ENCODE measurements at places on chromosomes 1 and 21. TPM values are rescaled to one million over a fixed set of nuclear protein-coding genes. Genes with fewer than 3 reads are reported as not detected.

- no peak overlapping the region for H3K4me3 ChIP-seq
- no peak for DNase-seq
- H3K4me1 ChIP-seq, result peaks cover 31% of the 10 kb centered on the region
- H3K36me3 ChIP-seq, result peaks cover 16% of the 10 kb centered on the region
- H3K27ac ChIP-seq, result no peak overlapping the region
Observed at GRCh38 chr21:36388835-36389234, 3.6 kb downstream of the CHAF1B start.

DNA sequence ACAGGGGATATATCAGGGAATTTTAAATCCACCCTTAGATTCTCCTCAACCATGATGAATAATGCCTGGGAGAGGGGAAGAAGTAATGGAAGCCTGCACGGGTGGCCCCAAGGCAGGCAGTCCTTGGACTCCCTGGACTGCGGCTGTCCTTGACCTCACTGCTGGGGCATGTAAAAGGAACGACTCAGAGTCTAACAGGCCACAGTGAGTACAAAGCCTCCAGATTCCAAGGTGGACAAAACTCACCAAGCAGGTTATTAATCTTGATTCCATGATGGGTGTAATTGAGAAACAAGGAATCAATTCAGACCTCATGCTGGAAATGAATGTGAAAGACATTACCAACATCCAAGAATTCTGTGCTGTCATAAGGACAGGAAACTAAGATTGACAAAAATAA lies 13.0 kb upstream of the ARHGAP29 start:
- peaks cover 40% of the 10 kb centered on the region for H3K27me3 ChIP-seq
- peaks cover 5% of the 10 kb centered on the region for H3K36me3 ChIP-seq
- peaks cover 12% of the 10 kb centered on the region for H3K4me1 ChIP-seq

DNA sequence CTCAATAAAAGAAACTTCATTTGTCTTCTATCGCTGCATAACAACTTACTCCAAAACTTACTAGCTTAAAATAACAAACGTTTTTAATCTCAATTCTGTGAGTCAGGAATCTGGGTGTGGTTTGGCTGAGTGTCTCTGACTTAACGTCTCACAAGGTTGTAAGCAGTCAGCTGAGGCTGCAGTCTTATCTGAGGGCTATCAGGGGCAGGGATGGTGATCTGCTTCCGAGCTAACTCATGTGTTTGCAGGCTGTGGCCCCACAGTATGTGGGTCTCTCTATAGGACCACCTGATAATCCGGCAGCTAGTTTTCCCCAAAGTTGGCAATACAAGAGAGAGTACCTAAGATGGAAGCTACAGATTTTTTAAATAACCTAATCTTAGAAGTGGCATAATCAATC lies 234.2 kb upstream of the FGGY start:
- peak overlapping the region; percentile 90 for H3K27ac ChIP-seq
- no peaks in the 10 kb centered on the region for H3K36me3 ChIP-seq
- no peak for DNase-seq

DNA sequence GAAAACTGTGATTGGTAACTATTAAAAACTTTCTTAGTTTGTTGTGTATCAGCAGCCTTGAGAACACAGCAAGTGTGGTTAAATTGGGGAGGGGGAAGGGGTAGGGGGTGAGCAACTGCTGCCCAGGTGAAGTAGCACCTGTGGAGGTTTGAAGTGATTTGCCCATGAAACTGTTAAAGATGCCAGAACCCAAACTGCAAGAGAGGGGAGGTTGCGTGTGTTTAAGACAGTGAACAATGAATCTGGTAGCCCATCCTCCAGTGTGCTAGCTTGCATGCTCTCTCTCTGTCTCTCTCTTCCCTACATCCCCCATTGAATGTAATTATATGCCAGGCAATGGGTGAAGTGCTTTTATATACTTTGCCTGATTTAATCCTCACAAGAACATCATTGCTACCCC lies 154.7 kb downstream of the RUNX1 start:
- H3K4me3 ChIP-seq, result no peak overlapping the region
- H3K36me3 ChIP-seq, result peaks cover 10% of the 10 kb centered on the region
- peaks cover 66% of the 10 kb centered on the region for H3K4me1 ChIP-seq
- DNase-seq, result no peak

- H3K4me1 ChIP-seq, result no peaks in the 10 kb centered on the region
- H3K27me3 ChIP-seq, result no peaks in the 10 kb centered on the region
- DNase-seq, result no peak
- H3K4me3 ChIP-seq, result no peak overlapping the region
- H3K27ac ChIP-seq, result no peak overlapping the region
- H3K36me3 ChIP-seq, result no peaks in the 10 kb centered on the region
Observed at GRCh38 chr1:107653765-107654164, 311.2 kb downstream of the VAV3 start.

DNA sequence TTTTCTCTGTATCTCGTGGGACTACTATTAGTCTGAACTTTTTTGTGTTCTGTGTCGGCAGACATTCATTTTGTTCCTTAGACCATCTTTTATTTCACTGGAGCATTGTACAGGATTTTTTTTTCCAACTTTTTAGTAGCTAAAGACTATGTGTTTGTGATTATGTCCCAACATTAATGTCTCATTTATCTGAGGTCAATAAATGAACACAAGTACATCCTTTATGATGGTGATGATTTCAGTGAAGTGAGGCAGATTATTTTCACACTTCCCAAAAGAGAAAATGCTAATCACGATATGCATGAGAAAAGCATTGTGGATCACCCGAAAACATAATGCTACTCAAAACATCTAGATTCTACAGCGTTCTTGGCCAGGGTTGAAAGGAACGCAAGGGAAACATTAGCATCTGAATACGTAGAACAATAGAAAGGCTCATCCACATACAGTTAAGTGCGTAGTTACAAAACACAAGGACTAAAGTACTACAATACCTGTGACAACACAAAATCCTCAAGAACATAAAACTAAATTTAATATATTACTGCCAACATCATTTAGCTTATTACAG lies 981.7 kb upstream of the NCAM2 start:
- no peaks in the 10 kb centered on the region for H3K4me1 ChIP-seq
- H3K36me3 ChIP-seq, result no peaks in the 10 kb centered on the region
- DNase-seq, result no peak
- H3K27me3 ChIP-seq, result no peaks in the 10 kb centered on the region
- H3K27ac ChIP-seq, result no peak overlapping the region

DNA sequence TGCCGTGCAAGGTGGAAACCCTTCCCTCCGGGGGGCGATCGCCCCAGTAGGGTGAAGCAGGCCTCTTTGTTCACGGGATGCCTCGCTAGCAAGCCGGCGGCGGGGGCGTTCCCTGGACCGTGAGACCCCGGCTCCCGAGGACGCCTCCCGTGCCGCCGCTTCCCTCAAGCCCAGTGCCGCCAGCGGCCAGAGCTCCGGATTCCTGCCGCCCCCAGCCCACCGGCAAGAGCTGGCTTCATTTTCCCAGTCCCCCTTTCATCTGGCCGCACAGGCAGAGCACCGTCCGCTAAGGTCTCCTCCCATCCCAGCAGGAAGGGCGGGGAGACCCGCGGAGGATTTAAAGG lies 16.3 kb downstream of the IER5 start:
- H3K4me1 ChIP-seq, result peaks cover 66% of the 10 kb centered on the region
- peak; percentile 51 for DNase-seq
- H3K4me3 ChIP-seq, result peak overlapping the region; percentile 88
- peaks cover 32% of the 10 kb centered on the region for H3K27me3 ChIP-seq
- H3K36me3 ChIP-seq, result peaks cover 3% of the 10 kb centered on the region
- H3K27ac ChIP-seq, result no peak overlapping the region

- no peak for DNase-seq
- H3K27me3 ChIP-seq, result no peaks in the 10 kb centered on the region
- no peak overlapping the region for H3K4me3 ChIP-seq
- H3K27ac ChIP-seq, result no peak overlapping the region
- no peaks in the 10 kb centered on the region for H3K4me1 ChIP-seq
Observed at GRCh38 chr21:27077501-27077900, 110.6 kb upstream of the ADAMTS5 start.

- peak overlapping the region; percentile 96 for H3K4me3 ChIP-seq
- H3K36me3 ChIP-seq, result no peaks in the 10 kb centered on the region
- no peaks in the 10 kb centered on the region for H3K27me3 ChIP-seq
- H3K4me1 ChIP-seq, result peaks cover 63% of the 10 kb centered on the region
- H3K27ac ChIP-seq, result peak overlapping the region; percentile 90
Observed at GRCh38 chr1:40708750-40709099, 17.2 kb downstream of the NFYC start.

GRCh38 chr21:24179110-24179509 lies 1428.2 kb downstream of the MRPL39 start:
- no peak overlapping the region for H3K27ac ChIP-seq
- DNase-seq, result no peak
- H3K4me1 ChIP-seq, result no peaks in the 10 kb centered on the region
- H3K27me3 ChIP-seq, result no peaks in the 10 kb centered on the region
- no peak overlapping the region for H3K4me3 ChIP-seq

- no peak overlapping the region for H3K27ac ChIP-seq
- peak; percentile 23 for DNase-seq
- H3K4me3 ChIP-seq, result peak overlapping the region; percentile 57
- no peaks in the 10 kb centered on the region for H3K36me3 ChIP-seq
- H3K4me1 ChIP-seq, result peaks cover 5% of the 10 kb centered on the region
Observed at GRCh38 chr1:248243204-248243603, 12.0 kb downstream of the OR2M4 start.

DNA sequence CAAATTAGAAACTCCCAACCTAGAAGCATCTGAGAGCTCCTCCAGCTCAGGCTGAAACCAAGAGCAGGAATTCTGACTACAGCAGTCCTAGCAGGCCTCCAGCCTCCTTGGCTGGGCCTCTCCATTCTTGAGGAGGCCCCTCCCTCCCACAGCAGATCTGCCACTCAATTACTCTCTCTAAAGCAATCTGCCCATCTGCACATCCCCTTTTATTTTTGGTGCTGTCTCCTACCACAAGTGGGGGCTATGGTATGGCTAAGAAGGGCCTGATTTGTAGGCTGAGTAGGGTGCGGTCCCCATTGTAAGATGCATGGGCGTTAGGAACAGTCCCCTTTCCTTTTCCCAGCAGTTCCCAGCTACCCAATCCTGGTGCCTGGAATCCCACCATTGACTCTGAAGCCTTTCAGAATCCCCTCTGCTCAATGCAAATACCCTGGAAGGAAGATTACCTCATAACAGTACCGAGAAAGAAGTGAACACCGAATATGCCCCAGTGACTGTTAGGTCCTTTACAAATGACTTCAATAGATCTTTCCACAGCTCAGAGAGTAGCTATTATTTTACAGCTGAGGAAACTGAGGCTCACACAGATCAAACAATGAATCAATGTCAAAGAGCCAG lies 11.6 kb upstream of the TTC39A start:
- DNase-seq, result no peak
- no peak overlapping the region for H3K4me3 ChIP-seq
- H3K4me1 ChIP-seq, result peaks cover 8% of the 10 kb centered on the region
- no peak overlapping the region for H3K27ac ChIP-seq
- H3K27me3 ChIP-seq, result peaks cover 58% of the 10 kb centered on the region
- no peaks in the 10 kb centered on the region for H3K36me3 ChIP-seq

- no peaks in the 10 kb centered on the region for H3K27me3 ChIP-seq
- H3K36me3 ChIP-seq, result peaks cover 4% of the 10 kb centered on the region
- no peak overlapping the region for H3K27ac ChIP-seq
- peaks cover 24% of the 10 kb centered on the region for H3K4me1 ChIP-seq
- no peak overlapping the region for H3K4me3 ChIP-seq
Observed at GRCh38 chr1:222791006-222791710, 23.7 kb upstream of the DISP1 start.

- H3K27me3 ChIP-seq, result peaks cover 50% of the 10 kb centered on the region
- H3K27ac ChIP-seq, result no peak overlapping the region
- DNase-seq, result peak; percentile 70
- H3K4me3 ChIP-seq, result no peak overlapping the region
- H3K36me3 ChIP-seq, result no peaks in the 10 kb centered on the region
Observed at GRCh38 chr1:209884665-209885117, 53.3 kb upstream of the SYT14 start.

B3GALT5 gene
- not detected for total RNA-seq

TBX15 gene
- 0.07 TPM for total RNA-seq

TPRG1L gene
- total RNA-seq, result 15.5 TPM

RSPO1 gene
- total RNA-seq, result not detected

GJC2 gene
- total RNA-seq, result 0.93 TPM

STUM gene
- not detected for total RNA-seq

FAM78B gene
- 0.79 TPM for total RNA-seq

Data from activated T-cell treated with anti-CD3 and anti-CD28 coated beads, Interleukin-2, amount 50 U/mL, for 72 hours (primary cell).